ENCODE measurements at places on chromosomes 3 and 15.

- DNase-seq: no peak
These were observed 78.2 kb downstream of the FAIM start for GRCh38 chr3:138686771-138687221.

- DNase-seq: no peak
These were observed 24.0 kb downstream of the GPR176 start for GRCh38 chr15:39896101-39896500.

GRCh38 chr15:34039790-34040113 is 748 bp upstream of the AVEN start:
- DNase-seq: no peak

GRCh38 chr3:106746286-106746685 is 631.0 kb upstream of the CCDC54 start:
- no peak for DNase-seq

DNA sequence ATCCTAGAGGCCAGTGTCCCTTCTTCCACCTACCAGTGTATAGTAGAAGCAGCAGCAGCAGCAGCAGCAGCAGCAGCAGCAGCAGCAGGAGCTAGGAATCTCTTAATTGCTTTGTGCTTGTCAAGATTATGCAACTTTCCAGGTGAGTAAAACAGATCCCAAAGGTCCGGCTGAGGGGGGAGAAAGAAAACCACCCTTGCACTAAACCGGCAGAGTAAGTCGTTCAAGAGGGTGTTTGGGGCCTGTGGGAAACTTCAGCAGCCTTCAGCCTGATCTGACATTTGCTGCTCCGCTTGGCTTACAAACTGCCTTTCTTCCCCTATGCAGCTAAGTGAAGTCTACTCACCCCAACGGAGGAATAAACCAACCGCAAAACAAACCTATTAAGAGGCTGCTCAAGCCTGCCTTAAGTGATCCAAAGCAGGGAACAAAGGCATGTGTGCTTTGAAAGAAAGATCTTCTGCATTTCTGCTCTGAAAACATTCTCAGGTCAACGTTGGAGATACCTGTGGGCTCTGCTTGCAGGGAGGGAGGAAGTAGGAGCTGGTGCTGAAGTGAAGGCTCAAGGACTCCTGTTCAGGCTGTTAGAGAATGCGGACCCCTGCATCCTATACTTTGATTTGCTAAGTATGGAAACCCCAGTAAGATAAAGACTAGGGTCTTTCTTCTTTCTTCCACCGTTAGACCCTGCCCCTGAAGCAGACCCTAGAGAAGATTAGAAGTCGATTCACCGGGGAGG is 35.7 kb upstream of the DLG1 start:
- DNase-seq: no peak
